GM04503 (cell line): ENCODE measurements at places on chromosomes 6 and 20.

DNA sequence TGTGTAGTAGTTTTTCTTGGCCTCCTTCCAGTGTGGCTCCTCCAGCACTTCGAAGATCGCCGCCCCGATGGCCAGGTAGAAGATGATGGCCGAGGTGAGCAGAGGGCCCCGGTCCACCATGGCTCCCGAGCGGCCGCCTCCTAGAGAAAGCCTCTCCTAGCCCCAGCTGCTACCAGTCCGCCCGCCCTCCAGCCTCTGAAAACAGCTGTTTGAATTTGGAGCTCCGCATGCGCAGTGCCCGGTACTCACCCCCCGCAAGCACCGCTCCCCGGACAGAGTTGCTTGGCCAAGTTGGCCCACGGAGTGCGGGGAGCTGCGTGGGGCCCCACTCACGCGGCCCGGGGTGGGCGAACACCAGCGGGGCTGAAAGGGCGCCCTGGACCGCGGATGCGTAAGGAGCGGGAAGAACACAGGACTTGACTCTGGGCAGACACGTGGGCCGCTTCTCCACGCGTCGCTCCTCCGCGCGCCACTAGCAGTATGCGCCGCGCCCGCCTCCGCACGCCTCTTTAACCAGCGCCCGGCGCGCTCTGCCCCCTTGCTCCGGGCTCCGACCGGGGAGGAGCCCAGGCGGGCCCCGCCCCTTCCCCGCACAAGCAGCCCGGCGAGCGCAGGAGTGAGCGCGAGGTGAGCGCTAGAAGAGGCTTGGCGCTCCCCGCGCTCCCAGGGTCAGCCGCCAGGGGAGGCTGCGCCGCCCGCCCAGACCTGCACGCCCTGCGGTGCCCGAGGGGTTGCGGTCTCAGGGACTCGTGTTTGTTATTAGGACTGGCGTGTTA is at the start of gene KCNK5:
Gene KCNK5 (minus strand): TSS at position 484 of the 776 bp plus-strand sequence. CDS start 364 bp downstream, at position 120.
- DNase-seq: no peak

DNA sequence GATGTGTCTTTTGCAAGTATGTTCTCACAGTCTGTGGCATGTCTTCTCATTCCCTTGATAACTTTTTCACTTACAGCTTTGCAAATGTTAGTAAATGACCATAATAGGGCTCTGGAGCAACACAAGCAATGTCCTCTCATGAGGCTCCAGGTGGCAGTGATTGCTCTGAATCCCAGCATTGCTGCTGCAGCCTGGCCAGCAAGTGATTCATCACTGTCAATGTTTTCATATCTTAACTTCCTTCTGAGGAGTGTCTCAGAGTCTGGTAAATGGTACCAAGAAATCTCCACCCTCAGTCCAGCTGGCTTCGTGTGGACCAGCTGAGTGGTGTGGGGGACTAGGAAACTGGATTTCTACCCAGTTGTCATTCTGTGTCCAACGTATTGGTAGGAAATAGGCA is 139.6 kb downstream of the MYLK4 start:
- DNase-seq: no peak

GRCh38 chr6:6407071-6407741 is 86.7 kb upstream of the F13A1 start:
- DNase-seq: no peak

DNA sequence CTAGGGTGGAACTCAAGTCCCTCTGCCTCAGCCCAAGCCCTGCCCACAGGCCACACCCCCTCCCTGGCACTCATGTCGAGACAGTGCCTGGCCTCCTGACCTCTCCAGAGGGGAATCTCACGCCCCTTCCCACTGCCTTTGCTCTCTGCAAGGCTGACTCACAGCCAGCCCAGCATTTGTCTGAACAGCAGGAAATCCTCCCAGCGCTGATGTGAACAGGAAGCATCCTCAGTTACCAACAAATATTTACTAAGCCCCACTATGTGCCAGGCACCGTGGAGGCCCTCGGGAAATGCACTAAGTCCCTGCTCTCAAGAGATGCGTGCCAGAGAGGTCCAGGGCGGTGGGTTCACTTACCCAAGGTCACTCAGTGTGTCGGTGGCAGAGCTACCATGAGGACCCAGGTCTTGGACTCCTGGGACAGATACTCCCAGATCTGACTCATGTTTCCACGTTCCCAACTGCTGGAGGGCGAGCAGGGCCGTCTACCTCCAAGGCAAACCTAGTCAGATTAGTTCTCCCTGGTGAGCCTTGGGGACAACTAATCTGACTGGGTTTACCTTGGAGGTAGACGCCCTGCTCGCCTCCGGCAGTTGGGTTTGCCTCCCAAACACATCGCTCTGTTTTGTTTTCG is 7.8 kb downstream of the ADA start:
- DNase-seq: peak; percentile 68

GRCh38 chr20:3686867-3687321 is 5.1 kb upstream of the ADAM33 start:
- DNase-seq: peak; percentile 93
